ENCODE measurements at places on chromosomes 4 and X. TPM values are rescaled to one million over a fixed set of nuclear protein-coding genes. Genes with fewer than 3 reads are reported as not detected.

Gene KLHL34
- 0.47 TPM for total RNA-seq

Gene EOLA2
- total RNA-seq = 42.0 TPM

Gene PABPC5
- total RNA-seq = 4.3 TPM

Gene STPG2
- 3.7 TPM for total RNA-seq

Gene TCEAL2
- 63.0 TPM for total RNA-seq

Gene AWAT2
- 3.9 TPM for total RNA-seq

Gene AFF2
- total RNA-seq = 21.3 TPM

Gene UCP1
- not detected for total RNA-seq

Gene TENM3
- total RNA-seq = 42.2 TPM

Gene LUZP4
- total RNA-seq = 9.4 TPM

Gene FAM193A
- 92.4 TPM for total RNA-seq

Gene SNX25
- 50.5 TPM for total RNA-seq

Gene XG
- total RNA-seq = 0.19 TPM

Gene MAGEB1
- 59.4 TPM for total RNA-seq

Gene TIGD2
- total RNA-seq = 11.5 TPM
